Spinal cord (tissue), 10 donors: ENCODE measurements at places on chromosomes 16 and 17. TPM values are rescaled to one million over a fixed set of nuclear protein-coding genes. Genes with fewer than 3 reads are reported as not detected.

DNA sequence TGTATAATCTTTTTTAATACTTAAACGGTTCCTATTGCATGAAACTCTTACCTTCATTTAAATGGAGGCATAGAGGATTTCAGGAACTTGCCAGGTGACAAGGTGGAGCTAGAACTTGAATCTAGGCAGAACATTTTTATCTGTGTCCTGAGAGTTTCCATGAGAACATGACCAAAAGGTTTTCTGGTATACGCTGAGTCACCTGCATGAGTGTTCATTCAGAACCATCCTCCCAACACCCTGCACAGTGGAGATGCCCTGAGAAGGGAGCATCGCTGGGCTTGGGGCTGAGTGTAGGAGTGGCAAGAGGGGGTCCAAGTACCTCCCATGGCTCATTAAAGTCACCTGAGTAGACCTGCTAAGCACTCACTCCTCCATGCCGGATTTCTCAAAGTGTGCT, 169.7 kb upstream of the CACNG5 start:
- no peak for DNase-seq

GRCh38 chr16:88284626-88285513, 97.9 kb upstream of the ZNF469 start:
- DNase-seq: no peak

DNA sequence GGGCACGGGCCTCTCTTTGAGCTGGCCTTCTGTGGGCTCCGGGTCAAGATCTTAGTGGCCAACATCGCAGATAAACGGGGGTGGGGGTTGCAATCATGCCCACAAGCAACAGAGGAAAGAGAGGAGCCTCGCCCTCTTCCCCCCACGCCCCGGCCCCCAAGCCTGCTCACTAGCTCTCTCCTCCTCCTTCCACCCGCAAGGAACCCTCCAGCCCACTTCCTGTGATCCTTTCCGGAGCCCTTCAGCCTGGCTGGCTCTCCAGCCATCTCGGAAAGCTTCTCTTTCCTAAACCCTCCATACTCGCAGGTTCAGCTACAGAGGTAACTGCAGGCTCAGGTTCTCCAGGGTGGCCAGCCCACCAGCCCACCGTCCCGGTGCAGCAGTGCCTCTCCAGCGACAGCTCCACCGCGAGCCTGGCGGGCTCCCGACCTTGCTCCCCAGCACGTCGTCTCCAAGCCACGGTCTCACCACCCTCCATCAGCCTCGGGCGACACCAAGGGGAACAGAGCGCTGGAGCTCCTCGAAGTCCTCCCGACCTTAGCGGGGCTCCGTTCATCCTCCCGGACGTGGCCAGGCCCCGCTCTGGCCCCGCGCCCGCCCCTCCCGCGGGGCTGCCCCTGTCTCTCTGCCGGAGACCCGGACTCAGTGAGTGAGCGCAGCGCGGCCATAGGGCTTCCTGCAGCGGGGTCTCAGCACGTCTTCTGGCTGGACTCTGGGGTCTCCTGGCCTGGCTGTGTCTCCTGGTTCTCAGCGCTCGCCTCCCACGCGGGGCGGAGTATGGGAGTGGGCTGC, 12.9 kb upstream of the ODF4 start:
- peak; percentile 56 for DNase-seq

GRCh38 chr17:66230922-66231591, 1.8 kb upstream of the APOH start:
- no peak for DNase-seq

- no peak for DNase-seq
Observed at GRCh38 chr16:80997139-80997798, 9.4 kb downstream of the CMC2 start.

- DNase-seq: no peak
Observed at GRCh38 chr16:85172455-85173145, 60.3 kb upstream of the CIBAR2 start.

GRCh38 chr17:55388842-55389241, 32.8 kb downstream of the MMD start:
- DNase-seq: no peak

GRCh38 chr16:27894386-27894785, 169.1 kb downstream of the GSG1L start:
- DNase-seq: no peak

DNA sequence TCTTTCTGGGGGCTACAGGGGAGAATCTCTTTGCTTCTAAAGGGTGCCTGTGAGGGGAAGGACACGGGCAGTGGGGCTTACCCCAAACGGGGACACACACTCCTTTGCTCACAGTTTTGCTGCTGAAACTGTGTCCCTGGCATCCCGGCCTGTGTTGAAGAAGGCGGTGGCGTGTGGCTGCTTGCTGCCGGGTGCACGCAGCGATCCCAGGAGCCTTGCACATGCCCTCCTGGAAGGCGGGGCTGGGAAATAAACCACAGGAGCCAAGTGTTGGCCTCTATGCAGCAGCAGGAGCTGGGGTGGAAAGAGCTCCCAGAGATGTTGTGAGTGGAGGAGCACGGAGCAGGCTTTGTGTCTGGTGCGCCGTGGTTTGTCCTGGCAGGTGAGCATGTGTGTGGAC, 131.0 kb upstream of the CIBAR2 start:
- no peak for DNase-seq

DNA sequence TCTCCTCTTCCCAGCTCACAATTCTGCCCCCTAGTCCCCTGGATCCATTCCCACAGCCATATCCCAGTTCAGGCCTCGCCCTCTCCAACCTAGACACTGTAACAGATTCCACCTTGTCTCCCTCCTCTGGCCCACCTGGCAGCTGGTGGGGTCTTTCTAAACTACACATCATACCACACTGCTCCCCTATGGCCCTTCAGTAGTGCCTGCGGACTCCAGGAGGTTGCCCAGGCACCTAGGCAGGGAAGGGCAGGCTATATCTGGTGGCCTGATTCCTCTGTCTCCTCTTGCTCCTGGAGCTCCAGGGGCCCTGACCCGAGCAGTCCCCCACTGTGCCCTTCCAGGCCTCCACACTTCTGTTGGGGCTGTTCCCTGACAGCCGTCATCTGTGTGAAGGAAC, 64.5 kb downstream of the SMPD3 start:
- no peak for DNase-seq

GRCh38 chr16:81649561-81650184, 129.4 kb upstream of the PLCG2 start:
- DNase-seq: no peak

- DNase-seq: no peak
Observed at GRCh38 chr17:31296142-31296541, 897 bp downstream of the OMG start.

- DNase-seq: no peak
Observed at GRCh38 chr17:65857718-65858117, 296.3 kb upstream of the AXIN2 start.

- no peak for DNase-seq
Observed at GRCh38 chr16:67883146-67883871, 1.4 kb upstream of the NRN1L start.

DNA sequence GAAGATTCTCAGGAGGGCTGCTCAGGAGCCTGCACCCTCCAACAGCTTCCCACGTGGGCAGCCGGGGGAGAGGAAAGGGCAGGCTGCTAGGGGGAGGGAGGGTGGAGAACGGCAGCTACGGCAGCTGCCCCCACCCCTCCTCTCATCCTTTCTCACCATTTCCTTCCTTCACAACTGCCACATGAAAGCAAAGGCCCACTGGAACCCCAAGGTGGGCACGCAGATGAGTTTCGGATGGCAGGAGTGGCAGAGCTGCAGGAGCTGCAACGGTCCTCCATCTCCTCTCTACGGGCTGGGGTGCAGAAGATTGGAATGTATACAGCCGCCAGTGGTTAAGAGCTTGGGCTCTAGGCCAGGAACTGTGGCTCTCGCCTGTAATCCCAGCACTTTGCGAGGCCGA, 77.7 kb downstream of the GAS7 start:
- no peak for DNase-seq

GRCh38 chr16:10878644-10879501, 1.9 kb downstream of the CIITA start:
- no peak for DNase-seq

GRCh38 chr16:57984443-57985203, 13.7 kb upstream of the CNGB1 start:
- DNase-seq: peak; percentile 90

DNA sequence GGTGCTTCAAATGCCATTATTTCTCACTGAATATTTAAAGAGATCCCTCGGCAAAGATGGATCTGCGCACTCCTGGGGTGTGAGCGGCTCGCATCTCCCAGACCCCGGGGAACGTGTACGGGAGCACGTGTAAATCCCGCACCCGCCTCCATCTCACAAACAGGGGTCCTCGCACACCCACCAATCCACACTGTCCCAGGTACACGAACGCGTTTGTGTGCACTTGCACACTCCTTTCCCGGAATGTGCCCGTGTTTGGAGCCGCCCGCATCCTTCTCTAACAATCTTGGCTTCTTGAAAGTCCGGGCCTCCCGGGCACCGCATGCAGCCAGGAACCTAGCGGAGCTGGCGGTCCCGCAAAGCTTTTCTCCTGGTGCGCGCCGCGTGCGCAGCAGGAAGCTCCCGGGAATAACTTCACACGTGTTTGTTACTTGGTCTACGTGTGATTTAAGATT, 2.5 kb upstream of the SALL1 start:
- no peak for DNase-seq

DNA sequence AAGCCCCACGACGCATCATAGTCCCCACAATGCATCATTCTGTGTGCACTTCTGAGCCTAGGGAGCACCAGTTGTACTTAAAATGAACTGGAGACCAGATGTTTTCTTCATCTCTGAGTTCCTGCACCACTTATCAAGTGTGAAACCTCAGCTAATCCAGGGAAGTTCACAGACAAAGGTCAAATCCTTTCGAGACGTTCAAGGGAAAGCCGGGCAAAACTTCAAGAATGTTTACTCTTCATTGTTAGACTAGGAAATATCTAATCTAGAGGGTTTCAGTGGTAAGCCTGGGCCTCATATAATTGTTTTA, 4.6 kb upstream of the PMP22 start:
- DNase-seq: no peak

DNA sequence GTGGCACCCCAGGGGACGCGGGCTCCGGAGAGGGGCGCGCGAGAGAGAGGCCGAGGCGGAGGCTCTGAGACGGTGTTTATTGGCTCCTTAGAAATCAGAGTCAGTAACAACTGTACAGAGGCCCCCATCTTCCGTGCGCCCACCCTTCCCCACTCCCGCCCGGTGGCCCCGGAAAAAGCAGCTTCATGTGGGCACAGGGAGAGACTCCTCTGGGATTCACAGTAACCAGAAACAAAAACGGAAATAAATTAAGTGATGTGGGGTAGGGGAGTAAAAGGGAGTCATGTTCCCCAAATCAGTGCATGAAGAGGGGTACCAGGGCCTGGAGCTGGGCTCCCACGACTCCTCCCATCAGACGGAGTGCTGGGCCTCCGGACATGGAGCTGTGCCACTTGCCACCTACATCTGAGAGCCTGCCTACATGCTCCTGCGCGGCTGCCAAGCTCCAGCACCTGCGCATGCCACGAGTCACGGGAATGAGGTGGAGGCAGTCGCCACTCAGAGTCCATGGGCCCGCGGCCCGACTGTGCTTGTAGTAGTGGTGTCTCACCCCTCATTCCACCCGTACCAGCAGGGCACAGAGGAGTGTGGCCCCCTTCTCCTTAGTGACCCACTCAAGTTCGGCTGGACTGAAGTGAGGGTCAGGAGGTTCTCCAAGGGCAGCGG, 543 bp upstream of the GPS2 start:
- no peak for DNase-seq

DNA sequence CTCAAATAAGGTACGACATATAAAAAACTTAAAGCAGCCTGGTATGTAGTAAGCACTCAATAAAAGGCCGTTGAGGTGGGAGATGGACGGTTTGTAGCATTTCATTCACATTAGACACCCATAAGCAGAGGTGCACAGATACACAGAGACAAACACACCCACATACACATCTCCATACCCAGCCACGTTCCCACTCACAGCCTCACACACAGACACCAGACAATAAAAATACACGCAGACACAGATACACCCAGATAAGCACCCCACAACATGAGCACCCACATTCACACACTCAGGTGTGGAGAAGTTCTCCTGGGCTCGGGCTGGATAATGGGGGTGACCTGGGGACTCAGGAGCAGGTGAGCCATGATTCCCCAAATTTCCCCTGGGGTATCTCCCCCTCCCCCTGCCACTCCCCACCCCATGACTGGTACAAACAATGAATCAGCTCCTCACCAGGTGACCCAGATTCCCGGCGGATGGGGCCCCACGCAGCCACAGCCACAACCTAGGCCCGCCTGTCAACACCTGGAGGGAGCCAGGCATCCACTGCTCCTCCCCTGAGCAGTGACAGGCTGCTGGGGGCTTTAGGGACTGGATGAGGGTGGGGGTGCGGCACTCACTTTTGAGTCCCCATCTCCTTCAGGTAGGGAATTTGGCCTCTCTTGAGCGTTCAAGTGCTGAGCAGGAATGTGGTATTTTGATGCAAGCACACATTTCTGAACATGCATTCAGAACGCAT, 2.7 kb downstream of the DLX3 start:
- DNase-seq: no peak

DNA sequence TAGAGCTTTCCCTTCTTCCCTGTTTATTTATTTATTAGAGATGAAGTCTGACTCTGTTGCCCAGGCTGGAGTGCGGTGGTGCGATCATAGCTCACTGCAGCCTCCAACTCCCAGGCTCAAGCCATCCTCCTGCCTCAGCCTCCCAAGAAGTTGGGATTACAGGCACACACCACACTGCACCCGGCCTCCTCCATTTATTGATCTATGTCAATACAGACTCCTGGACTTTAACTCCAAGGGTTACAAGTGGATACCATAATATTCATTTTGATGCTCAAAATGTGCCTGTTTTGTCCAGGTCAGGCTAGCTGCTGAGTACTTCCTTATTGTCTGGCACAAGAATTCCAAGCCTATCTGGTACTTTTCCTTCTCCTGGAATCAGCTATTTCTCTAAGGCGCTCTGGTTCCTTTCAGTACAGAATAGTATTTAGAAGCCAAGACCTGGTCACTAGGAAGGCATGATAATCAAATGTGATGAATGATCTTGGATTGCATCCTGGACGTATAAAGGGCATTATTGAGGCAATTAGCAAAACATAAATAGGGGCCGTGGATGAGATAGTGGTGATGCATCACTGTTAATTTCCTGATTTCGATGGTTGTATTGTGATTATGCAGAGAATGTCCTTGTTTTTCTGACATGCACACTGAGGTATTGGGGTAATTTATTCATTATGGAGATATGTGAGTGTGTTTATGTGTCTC, 21.7 kb downstream of the IL4R start:
- DNase-seq: no peak

HSD17B2 gene
- 2.5 TPM for total RNA-seq

ZSCAN32 gene
- 9.7 TPM for total RNA-seq

FBXL19 gene
- total RNA-seq: 15.8 TPM

SLC6A2 gene
- total RNA-seq: 0.11 TPM

WSCD1 gene
- 28.3 TPM for total RNA-seq

KRTAP4-4 gene
- total RNA-seq: not detected

GAST gene
- not detected for total RNA-seq

TEX14 gene
- total RNA-seq: 0.30 TPM

TANGO6 gene
- total RNA-seq: 24.8 TPM

FBXO31 gene
- 21.0 TPM for total RNA-seq

GNGT2 gene
- 0.89 TPM for total RNA-seq

CCL2 gene
- 15.6 TPM for total RNA-seq

FBXW10 gene
- 0.40 TPM for total RNA-seq

ACSF2 gene
- total RNA-seq: 10.1 TPM

KCNH4 gene
- 0.33 TPM for total RNA-seq

CCDC78 gene
- total RNA-seq: 0.59 TPM

CSF3 gene
- not detected for total RNA-seq

TP53TG3 gene
- not detected for total RNA-seq

APOBR gene
- 0.17 TPM for total RNA-seq

CA5A gene
- not detected for total RNA-seq

STH gene
- total RNA-seq: 0.66 TPM

CDR2 gene
- total RNA-seq: 20.4 TPM

ANKFN1 gene
- 9.6 TPM for total RNA-seq

ZG16B gene
- 0.59 TPM for total RNA-seq

ZP2 gene
- total RNA-seq: 0.20 TPM

MIEF2 gene
- total RNA-seq: 15.5 TPM
